Activated CD8-positive, alpha-beta memory T cell treated with anti-CD3 and anti-CD28 coated beads for 36 hours (primary cell): ENCODE measurements at places on chromosomes 3 and 15. TPM values are rescaled to one million over a fixed set of nuclear protein-coding genes. Genes with fewer than 3 reads are reported as not detected.

LINGO1 gene
- not detected for total RNA-seq

NR1D2 gene
- 4.2 TPM for total RNA-seq

SPRED1 gene
- 2.5 TPM for total RNA-seq

SLC9A9 gene
- 1.0 TPM for total RNA-seq

MYL3 gene
- total RNA-seq: not detected

ANKRD34C gene
- not detected for total RNA-seq

SEMA6D gene
- total RNA-seq: not detected

TMF1 gene
- total RNA-seq: 32.2 TPM

ERICH6 gene
- total RNA-seq: not detected

C3orf49 gene
- not detected for total RNA-seq

TYRO3 gene
- total RNA-seq: 1.8 TPM

MASP1 gene
- not detected for total RNA-seq

SMCO1 gene
- total RNA-seq: not detected

ARL8B gene
- 61.4 TPM for total RNA-seq

GRIP2 gene
- not detected for total RNA-seq

RBPMS2 gene
- total RNA-seq: not detected

PRSS50 gene
- total RNA-seq: not detected

OSBPL10 gene
- total RNA-seq: 3.4 TPM

SLC22A14 gene
- not detected for total RNA-seq

UQCC5 gene
- total RNA-seq: 21.6 TPM

SYNPR gene
- total RNA-seq: not detected

FBLN2 gene
- 0.15 TPM for total RNA-seq

GABRA5 gene
- not detected for total RNA-seq

SLC9C1 gene
- not detected for total RNA-seq

DUOXA2 gene
- not detected for total RNA-seq

PARP9 gene
- total RNA-seq: 11.5 TPM

CLSTN2 gene
- not detected for total RNA-seq

ADAMTS17 gene
- 1.4 TPM for total RNA-seq

NAALADL2 gene
- total RNA-seq: not detected

DZIP1L gene
- total RNA-seq: 0.13 TPM

PCYT1A gene
- 52.9 TPM for total RNA-seq

CFAP100 gene
- total RNA-seq: not detected

PPARG gene
- 0.53 TPM for total RNA-seq

ARGFX gene
- total RNA-seq: not detected
